ENCODE measurements at places on chromosomes 7 and 10.

GRCh38 chr10:101826852-101827434 is 8.7 kb upstream of the OGA start:
- no peak for DNase-seq

DNA sequence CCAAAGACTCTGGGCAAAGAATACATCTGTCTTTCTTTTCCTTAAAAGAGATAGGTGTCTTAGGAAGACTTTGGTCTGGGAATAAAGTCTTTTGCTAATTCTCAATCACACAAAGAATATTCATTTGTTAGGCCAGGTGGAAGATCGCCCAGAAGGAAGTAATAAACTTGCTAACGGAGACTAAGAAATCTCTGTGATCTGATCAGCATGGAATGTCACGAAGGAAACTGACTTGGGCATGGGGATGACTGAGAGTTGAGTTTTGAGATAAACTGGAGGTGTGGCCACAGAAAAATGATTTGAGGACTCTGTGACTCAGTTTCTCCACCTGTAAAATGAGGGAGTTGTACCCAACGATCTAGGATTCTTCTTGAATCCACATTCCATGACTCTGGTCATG is 161.1 kb upstream of the SVIL start:
- no peak for DNase-seq

GRCh38 chr7:156019776-156020565 is 207.7 kb upstream of the SHH start:
- DNase-seq = no peak

DNA sequence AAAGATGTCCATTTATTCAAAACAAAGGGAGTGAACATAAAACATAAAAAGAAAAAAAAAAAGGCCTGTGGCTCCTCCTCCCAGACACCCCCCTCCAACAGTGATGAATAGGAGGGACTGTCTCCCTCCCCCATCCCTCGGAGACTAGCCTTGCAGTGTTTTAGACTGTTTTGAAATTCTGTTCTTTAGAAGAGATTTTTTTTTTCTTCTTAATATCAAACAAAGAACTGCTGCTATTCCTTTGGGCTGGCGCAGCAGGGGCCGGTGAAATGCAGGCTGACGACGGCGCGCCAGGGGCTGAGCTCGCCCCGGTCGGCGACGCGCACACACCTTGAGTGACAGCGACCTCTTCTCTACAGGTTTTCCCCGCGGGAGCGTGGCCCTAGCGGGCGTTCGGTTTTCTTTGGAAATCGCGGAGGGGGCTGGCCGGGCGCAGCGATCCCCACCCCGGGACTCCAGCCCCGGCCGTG is at the start of gene LANCL2:
LANCL2 (plus strand) TSS at position 133 of the 470 bp plus-strand sequence. CDS start 689 bp downstream, outside the sequence.
- DNase-seq = no peak

GRCh38 chr10:72081772-72082590 is 6.4 kb downstream of the SPOCK2 start:
- no peak for DNase-seq

GRCh38 chr7:95467912-95468607 is 17.7 kb upstream of the ASB4 start:
- no peak for DNase-seq

DNA sequence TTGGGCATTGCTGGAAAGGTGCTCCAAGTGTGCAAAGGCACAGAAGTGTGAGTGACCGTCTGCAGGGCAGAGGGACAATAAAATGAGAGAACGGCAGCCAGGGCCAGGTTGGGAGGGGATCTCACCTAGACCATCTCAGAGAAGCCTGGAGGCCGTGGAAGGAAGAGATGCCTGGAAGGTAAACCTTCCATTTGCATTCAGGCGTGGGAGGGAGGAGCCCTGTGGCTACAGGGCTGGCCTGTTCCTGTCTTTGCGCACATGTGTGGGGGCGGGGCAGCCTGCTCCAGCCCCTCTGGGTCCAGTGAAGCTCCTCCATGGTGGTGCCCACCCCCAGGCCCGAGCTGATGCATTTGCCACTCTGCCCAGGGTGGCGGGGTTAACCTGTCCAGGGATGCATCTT is 473.6 kb upstream of the MGMT start:
- no peak for DNase-seq

DNA sequence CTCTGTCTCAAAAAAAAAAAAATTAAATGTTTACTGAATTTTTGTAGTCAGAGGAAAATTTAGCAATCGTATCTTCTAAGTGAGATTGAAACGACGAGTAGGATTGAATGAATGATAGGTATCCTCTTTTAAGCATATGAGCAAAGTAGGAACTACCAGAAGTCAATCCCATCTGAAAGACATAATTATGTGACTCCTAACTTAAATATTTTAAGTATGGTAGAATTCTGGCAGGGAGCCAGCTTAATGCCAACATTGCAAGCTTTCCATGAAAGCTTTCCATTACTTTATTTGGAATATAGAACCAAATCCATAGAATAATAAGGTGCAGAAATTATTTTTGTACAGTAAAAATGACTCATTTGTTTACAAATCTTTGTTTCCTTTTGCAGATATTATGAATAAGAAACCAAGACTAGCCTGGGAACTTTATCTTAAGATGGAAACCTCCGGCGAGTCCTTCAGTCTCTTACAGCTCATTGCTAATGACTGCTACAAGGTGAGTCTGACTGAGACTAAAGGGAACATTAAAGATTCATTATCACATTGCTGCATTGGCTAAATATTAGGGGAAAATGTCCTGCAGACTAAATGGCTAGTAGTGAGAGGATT is 50.2 kb upstream of the UBN2 start:
- no peak for DNase-seq

GRCh38 chr7:48839108-48839507 is 85.2 kb upstream of the CDC14C start:
- no peak for DNase-seq

DNA sequence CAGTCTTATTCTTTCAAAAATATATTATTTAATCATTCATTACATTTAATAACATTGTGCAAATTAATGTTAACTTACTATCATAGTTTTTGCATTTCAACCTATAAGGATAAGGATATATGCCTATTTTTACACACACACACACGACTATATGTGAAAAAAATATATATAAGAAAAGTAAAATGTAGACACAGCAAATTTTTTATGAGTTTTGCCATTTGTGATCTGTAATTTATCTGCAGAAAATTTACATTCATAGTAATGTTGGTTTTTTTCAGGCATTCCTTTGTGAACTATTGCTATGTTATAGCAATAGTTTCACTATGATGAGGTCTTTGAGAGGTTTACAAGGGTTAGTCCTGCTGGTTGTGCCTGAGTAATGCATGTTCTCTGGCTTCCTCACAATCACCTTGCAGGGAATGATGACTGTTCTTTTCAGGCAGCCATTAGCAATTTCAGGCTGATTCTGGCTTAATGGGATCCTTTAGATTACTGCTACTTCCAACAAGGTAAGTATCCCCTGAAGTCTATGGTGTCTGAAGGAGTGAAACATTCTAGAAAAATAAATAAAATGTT is 183.7 kb upstream of the CDK1 start:
- DNase-seq = no peak

GRCh38 chr7:104267701-104268368 is 60.0 kb upstream of the ORC5 start:
- no peak for DNase-seq

GRCh38 chr10:133019651-133020050 is 68.1 kb upstream of the ADGRA1 start:
- DNase-seq = no peak
